Stimulated activated CD4-positive, alpha-beta T cell treated with anti-CD3 and anti-CD28 coated beads, Interleukin-1b, Interleukin-23, amount 100 ng/mL, for 1 hour (primary cell): ENCODE measurements at places on chromosomes 1 and 21.

- no peak for DNase-seq
Measured at GRCh38 chr1:52534928-52535764, 17.7 kb downstream of the TUT4 start.

DNA sequence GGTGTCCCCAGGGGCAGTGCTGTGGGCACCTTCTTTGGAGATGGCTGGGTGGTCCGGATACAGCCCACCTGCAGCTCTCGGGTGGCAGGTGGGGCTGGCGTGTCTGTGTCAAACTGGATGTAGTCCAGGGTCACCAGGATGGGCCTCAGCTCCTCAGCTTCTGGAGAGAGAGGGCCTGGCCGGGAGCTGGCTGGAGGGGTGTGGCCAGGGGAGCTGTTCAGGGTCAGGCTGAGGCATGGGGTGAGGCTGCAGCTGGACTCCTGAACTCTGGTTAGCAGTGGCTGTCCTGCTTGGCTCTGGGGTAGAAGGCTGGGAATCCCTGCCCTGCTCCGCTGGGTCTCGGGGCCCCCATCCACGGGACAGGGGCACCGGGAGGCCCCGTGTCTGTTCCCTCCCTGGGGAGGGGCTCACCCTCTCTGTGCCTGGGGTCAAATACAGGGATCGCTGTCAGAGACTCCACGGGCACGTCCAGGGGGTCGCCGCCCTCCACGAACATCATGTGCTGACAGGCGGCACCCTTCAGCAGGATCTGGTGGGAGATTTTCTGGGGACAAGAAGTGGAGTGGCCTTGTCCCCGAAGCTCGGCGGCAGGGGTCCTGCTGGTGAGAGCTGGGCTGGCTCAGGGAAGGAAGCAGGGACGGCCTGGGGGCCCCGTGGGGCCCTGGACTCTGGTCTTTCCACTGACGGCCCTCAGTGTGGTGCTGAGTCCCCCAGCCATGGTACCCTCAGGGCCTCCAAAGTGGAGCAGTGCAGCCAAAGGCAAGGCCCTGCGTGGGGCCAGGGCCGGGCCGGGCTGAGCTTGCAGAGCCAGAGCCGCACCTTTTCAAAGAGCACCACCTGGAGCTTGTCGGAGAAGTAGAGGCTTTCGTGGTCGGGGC is 4.1 kb upstream of the TMEM52 start:
- DNase-seq: no peak

DNA sequence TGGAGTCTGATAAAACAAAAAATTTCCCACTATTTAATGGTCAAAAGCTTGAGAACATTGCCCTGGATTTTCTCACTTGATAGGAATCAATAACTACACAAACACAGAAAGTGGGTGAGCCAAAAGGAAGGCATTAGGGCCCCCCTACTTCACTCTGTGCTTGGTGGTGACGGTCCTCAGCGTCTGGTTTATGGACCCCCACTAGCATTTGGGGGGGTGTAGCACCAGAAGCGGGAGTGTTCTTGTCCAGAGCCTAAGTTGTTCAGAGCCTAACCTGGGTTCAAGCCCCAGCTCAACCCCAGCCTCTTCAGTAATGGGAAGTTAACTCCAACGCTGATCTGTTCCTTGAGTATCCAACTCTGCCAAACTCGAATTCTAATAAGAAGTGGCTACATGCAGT is 33.1 kb downstream of the STPG1 start:
- DNase-seq: no peak

DNA sequence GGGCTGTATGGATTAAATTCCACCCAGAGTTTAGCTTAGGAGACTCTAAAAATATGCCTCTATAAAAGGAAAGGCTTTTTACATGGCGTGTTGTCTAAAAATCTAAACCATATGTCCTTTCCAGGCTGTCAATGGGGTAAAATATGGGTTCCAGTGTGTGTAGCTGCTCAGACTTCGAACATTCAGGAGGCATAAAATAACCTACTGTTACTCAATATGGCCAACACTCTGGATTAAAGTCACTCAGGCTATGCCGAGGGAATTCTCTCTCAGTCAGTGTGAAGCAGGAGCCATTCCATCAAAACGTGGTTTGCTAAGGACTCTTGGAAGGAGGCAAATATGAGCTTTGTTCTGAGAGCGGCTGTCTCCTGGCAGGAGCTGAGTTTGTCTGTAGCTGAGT is 135.3 kb downstream of the RUNX1 start:
- DNase-seq: no peak

GRCh38 chr1:34663031-34663430 is 91.8 kb upstream of the GJB5 start:
- no peak for DNase-seq

- no peak for DNase-seq
Measured at GRCh38 chr1:235012436-235013210, 116.0 kb downstream of the TOMM20 start.

DNA sequence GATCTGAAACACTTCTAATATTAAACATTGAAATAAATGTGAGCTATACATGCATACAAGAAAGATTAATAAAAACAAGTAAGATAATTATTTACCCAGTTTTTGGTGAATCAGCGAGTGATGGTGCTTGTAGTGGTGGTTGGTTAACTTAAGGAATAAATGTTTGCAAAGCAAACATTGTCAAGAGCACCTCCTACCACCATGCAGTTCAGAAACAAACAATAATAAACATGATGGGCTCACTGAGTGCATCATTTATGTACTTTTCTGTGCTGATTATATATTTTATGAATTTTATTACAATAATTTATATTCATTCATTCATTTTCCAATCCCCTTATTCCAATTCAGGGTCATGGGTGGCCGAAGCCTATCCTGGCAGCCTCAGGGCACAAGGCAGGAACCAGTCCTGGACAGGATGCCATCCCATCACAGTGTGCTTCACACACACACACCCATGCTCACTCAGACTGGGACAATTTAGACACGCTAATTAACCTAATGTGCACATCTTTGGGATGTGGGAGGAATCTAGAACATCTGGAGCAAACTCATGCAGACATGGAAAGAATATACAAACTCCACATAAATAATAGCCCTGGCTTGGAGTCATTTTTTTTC is 57.8 kb downstream of the ZMYM4 start:
- DNase-seq: no peak

DNA sequence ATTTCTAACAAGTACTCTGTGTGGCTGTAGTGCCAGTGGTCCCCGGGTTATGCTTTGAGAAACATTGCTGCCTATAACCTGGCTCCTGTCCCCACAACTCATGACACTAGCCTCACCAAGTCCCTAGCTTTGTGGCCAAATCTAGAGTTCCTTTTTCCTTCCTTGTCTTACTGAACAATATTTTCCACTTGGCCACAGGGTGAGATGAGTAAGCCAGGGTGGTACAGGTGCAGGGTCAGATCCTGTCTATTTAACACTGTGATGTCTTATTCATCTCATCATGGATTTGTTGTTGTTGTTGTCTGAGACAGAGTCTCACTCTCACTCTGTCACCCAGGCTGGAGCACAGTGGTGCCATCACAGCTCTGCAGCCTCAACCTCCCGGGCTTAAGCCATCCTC is 18.6 kb downstream of the ARMH1 start:
- no peak for DNase-seq

DNA sequence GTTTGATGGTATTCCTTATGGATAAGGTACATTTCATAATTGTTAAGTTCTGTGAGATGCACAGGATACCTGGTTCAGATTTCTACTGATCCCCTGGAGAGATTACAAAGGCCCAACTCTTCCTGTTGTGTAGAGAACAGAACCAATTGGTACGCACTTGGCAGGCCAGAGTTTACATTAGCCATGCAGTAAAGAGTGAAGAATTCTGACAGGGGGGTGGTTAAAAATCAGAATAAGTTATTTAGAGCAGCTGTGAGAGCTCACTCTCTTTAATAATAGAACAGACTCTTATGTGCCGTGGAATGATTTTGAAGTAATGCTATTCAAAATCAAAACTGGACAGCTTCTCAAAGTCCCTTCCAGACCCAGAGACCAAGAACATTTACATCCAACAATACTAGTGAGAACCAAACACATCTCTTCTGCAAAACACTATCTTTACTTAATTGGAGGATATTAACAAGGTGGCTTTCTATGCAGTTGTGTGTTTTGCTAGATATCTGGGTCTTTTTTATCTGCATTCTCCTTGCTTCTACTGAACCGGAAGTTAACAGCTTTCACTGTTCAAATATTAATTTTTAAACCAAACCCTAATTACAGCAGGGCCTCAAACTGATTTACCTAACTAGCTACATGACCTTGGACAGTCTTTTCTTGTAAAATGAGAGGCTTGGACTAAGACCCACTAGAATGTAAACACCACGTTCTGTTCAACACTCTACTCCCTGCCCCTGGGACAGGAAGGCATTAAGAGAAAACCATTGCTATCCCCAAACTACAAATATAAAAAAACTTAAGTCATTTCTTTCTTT is 4.0 kb downstream of the USP24 start:
- DNase-seq: no peak

DNA sequence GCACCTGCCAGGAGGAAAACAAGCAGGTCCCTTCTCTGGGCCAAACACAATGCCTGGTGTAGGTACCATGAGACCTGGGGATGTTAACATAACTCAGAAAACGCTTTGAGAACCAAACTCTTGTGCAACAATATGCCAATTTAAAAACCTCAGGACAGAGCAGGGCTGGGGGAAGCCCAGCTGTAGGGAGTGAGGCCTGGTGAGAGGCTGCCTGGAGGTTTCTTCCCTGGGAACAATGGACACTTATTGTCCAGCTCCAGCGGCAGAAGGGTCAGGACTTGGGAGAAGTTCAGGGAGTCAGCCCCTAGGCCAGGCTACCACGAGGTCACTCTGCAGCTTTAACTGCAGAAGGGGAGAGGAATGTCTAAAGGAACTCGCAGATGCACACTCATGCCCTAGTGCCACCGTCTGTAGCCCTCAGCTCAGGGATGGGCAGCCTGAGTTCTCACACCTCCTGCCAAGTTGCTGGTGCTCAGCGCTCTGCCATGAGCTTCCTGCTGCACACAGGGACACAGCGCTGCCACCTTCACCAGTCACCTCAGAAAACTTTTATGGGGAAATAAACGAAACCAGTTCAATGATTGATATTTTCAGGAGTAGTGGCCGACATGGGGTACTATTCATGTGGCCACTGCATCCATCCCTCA is 8.5 kb downstream of the GPR157 start:
- DNase-seq: no peak
